8988T (cell line): ENCODE measurements at places on chromosomes 6 and 20.

- DNase-seq = no peak
These were observed 11.2 kb downstream of the CNBD2 start for GRCh38 chr20:35979544-35979943.

DNA sequence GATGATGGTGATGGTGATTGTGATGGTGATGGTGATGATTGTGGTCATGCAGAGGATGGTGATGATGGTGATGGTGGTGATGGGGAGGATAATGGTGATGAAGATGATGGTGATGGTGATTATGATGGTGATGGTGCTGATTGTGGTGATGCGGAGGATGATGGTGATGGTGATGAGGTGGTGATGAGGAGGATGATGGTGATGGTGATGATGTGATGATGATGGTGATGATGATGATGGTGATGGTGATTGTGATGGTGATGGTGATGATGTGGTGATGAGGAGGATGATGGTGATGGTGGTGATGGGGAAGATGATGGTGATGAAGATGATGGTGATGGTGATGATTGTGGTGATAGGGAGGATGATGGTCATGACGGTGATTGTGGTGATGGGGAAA is 333.7 kb downstream of the CDH4 start:
- DNase-seq = no peak

DNA sequence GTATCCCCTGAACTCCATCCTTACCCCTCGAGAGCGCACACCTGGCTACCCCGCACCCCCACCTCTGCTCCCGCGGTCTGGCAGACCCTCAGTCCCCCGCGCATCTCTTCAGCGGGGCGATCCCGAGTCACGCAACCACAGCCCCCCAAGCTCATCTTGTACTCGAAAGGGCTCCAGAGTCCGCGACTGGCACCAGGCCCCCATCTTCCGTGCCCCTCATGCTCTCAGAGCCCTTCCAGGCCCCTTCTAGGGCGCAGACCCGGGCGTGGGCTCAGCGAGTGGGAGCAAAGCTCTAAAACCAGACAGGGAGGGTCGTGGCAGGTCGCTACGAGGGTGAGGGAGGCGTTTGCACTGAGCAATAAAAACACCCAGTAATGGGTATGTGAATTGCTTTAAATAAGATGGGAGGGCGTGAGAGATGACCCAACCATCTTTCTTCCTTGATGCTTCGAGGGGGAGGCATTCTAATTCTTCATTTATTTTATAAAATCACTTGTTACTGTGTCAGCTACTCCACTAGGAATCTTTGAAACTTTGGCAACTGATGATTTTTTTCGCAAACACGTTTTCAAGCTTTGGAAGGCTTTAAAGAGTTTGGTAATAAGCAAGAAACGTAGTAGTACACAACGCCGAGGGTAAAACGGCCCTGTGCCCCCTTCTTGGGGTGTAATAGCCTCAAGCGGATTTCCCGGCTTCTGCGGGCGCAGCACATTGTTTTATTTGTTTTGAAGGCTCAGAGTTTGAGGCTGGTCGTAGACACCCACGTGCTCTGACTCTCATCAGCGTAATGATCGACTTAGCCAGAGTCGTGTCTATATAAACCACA is 42.6 kb upstream of the SUPT3H start:
- DNase-seq = no peak

GRCh38 chr6:75752365-75752764 is 3.3 kb downstream of the MYO6 start:
- DNase-seq = no peak

DNA sequence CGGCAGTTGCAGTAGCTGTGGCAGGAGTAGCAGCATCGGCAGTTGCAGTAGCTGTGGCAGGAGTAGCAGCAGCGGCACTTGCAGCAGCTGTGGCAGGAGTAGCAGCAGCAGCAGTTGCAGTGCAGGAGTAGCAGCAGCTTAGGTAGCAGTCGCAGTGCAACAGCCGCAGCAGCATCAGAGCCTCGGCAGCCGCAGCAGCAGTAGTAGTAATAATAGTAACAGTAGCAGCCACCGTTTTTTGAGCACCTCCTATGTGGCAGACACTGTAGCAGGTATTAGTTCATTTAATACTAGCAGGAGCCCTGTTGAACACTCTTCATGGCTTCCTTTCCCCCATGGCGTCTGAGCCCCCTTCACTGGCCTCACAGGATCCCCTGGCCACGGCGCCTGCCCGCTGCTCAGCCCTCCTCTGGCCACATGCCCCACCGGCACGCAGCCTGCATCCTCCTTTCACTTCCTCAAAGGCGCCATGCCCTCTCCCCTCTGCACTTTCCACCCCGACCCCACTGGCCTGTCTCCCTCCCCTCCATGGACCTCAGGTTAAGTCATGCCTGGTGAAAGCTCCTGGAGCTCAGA is 19.1 kb upstream of the IRF4 start:
- DNase-seq = no peak

- DNase-seq = no peak
These were observed 260.5 kb downstream of the CENPW start for GRCh38 chr6:126600258-126600916.

GRCh38 chr6:106967936-106968555 is 6.5 kb downstream of the CD24 start:
- DNase-seq = no peak

GRCh38 chr20:16498526-16499253 is 74.6 kb downstream of the KIF16B start:
- DNase-seq = no peak

- DNase-seq = no peak
These were observed 23.1 kb downstream of the VPS52 start for GRCh38 chr6:33248643-33248931.

- no peak for DNase-seq
These were observed 60.4 kb downstream of the HAO1 start for GRCh38 chr20:7879883-7880282.

DNA sequence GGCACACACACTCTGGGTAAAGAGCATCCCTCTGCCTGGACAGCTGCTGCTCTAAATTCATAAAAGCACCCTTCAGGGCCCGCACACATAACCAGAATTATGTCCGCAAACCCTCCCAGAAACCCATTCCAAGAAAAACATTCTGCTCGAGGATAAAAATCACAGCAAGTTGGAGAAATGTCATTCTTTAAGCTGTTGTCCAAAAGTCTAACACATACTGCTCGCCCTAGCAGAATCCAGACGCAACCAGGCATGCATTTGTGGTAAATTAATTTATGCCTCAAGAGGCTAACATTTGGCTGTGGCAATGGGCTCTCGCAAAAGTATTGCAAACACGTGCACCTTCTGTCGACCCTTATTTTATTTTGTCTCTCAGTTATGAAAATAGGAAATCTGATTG is 116.1 kb upstream of the INSM1 start:
- no peak for DNase-seq

DNA sequence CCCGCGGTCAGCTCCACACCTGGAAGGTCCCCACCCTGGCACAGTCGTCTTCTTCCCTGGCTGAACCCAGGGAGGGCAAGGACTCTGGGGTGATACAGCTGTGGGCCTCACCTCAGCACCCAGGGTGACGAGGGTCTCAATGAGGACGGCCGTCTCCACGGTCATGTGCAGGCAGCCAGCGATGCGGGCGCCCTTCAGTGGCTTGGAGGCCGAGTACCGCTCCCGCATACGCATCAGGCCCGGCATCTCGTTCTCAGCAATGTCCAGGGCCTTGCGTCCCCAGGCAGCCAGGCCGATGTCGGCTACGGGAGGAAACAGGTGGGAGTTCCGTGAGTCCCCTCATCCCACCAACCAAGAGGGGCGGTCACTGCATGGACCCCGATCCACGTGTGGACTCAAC is 7.9 kb downstream of the AHCY start:
- DNase-seq = no peak

- DNase-seq = peak; percentile 49
These were observed 43.9 kb downstream of the RAMACL start for GRCh38 chr6:166542580-166542912.

DNA sequence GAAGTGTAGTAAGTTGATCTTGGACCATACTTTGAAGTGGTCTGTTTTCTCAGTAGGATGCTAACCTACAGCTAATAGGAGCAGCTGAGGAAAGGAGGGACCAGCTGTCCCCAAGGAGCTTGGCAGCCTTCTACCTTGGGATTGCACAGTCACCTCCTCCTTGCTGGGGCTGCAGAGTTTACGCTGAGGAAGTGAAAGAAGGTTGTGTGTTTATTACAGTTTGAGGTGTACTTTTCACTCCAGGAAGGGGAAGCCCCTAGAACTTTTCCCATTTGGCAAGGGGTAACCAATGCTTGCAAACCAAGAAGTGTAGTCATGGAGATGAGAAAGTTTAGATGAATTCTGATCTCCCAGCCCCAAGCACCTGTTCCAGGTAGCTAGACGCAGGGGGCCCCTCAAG is 58.8 kb downstream of the BMP6 start:
- DNase-seq = no peak

DNA sequence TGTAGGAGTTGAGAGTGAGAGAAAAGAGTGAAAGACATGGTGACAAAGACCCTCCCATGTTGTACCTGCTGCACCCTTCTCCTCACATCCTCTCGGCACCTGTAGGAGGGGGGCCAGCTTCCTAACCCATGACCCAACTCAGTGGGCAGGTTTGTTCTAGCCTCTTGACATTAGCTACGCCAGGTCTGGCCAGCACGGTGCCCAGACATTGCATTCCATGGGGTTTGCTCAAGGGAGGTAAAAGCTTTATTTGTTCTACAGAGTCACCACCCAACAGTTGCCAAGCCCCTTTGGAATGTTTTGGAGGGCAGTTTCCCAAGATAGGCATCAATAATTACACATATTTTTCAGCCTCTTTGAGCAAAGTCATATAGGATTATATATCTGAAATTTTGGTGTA is 22.7 kb upstream of the TGM6 start:
- DNase-seq = no peak

DNA sequence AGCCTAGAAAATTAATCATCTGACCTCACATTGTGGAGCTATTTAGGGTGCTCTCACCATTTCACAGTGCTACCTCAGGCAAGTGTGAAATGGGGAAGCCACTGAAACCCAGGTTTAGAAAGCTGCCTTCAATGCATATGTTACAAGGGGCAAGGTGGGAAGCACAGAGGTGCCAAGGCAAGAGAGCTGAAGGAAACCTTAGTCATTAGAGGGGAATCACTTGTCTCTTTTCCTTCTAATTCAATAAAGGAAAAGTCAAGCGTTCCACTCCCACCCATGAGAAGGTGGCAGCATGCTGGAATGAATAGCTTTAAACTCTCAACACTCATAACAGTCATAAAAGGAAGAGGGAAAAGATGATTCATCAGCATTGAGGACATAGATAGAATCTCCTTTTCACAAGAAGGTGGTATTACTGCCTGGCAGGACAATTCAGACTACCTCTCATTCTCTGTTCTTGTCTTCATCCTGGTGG is 251.9 kb upstream of the IRAK1BP1 start:
- DNase-seq = no peak

DNA sequence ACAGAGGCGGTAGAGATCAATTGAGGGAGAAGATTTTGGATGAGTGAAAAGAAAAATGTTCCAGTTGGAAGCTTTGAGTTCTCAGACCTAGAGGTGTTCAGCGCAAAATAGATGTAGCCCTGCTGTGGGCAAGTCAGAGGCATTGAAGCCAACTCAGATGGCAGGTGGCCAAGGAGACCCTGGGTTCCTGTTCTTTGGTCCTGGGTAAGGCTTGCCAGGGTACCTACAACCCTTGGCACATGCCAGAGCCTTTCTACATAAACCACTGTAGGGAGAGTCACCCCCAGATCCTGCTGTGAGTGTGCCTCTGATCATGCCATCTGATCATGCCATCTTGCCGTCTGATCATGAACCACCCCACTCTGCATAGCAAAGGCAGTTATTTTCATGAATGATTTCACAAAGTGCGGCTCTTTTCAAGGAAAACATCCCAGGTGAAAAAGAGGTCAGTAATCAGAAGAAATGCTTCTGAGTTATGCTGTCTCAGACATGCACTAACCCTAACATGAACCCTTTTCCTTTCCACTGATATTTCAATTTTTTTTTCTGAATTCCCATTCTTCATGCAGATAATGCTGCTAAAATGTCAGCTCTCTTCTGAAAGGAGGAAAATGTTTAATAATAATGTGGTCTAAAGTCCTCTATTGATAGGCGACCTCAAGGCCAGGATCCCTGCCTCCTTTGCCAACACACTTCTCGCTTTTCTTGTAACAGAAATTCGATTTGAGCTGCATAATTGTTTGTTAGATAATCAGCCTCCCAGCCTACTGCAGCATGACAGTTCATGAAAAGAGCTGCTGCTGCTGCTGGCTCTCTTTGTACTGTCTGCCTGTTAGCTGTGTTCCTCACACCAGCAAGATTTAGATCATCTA is 153.6 kb downstream of the MTHFD1L start:
- no peak for DNase-seq

- no peak for DNase-seq
These were observed 52.9 kb upstream of the TRAF3IP2 start for GRCh38 chr6:111658462-111659154.

DNA sequence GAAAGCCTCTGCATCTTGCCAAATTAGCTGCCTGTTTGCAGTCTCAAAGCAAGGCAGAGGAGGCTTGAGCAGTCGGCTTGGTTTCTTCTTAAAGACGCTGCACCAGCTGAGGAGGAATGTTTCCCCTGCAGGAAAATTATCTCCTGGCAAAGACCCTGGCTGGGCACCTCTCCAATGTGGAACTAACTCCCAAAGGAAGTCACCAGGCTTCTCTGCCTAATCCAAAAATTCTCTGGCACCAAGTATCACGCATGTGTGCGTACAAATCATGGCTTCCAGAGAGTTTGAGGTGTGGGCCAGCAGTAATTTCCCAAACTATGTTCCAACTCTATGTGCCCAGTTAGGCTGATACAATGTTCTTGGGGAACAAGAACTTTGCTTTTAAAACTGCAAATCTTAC is 176.2 kb downstream of the KIF16B start:
- DNase-seq = no peak

DNA sequence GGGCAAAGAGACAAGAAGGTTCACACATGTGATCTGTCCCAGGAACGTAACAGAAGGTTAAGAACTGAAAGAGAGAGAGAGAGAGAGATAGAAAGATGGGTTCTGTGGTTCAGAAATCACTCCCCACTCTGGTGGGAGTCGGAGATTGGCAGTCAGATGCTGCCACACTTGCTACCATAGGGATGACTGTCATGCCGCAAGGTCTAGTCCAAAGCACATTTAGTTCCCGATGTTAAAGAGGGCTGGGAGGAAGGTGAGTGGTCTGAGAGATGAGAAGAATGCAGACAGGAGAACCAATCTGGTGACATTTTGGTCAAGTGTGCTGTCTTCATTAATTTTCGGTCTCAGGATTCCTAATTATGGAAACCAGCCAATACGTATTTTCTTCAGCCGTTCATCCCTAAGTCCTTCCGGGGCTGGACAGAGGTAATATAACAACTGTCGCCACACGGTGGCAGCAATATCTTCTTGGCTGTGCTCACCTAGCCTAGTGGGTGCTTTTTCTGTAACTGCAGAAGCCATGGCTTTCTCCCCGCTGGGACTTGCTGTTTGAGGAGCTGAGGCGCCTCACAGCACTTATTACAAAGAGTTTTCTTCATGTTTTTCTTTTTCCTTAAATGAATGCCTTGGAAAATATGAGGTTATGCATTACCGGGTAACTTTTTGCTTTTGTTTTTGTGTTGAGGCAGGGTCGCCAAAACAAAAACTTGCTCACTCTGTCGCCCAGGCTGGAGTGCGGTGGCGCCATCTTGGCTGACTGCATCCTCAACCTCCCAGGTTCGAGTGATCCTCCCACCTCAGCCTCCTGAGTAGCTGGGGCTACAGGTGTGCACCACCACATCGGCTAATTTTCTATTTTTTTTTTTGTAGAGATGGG is 46.0 kb downstream of the SLC35D3 start:
- DNase-seq = peak; percentile 64

GRCh38 chr6:87618531-87618930 is 28.6 kb downstream of the ORC3 start:
- no peak for DNase-seq

GRCh38 chr6:105137388-105137787 is 42.4 kb downstream of the POPDC3 start:
- no peak for DNase-seq
